Stimulated activated CD4-positive, alpha-beta T cell treated with anti-CD3 and anti-CD28 coated beads, Interleukin-2, amount 100 ng/mL, for 48 hours (primary cell): ENCODE measurements at places on chromosomes 3 and 15.

- DNase-seq, result no peak
Measured at GRCh38 chr3:57019057-57019456, 41.4 kb upstream of the SPATA12 start.

GRCh38 chr3:13024765-13025065, 48.5 kb downstream of the IQSEC1 start:
- no peak for DNase-seq

- no peak for DNase-seq
Measured at GRCh38 chr3:183281126-183281797, 28.2 kb downstream of the B3GNT5 start.

DNA sequence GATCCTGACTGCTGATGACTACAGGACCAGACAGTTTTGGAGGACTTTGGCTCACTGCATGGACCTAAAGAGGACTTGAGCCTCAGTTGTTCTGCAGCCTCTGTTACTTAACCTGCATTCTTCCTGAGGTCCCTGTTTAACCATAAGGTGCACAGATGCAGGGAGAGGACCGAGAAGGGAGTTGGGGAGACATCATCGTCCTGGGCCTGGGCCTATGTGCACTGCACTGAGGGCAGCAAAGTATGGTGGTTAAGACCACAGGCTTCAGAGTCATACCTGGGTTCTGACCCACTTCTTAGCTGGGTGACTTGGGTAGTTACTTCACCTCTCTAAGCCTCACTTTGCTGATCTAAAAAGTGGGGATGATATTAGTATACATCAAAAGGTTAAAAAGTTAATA, 21.9 kb downstream of the KY start:
- DNase-seq, result no peak

DNA sequence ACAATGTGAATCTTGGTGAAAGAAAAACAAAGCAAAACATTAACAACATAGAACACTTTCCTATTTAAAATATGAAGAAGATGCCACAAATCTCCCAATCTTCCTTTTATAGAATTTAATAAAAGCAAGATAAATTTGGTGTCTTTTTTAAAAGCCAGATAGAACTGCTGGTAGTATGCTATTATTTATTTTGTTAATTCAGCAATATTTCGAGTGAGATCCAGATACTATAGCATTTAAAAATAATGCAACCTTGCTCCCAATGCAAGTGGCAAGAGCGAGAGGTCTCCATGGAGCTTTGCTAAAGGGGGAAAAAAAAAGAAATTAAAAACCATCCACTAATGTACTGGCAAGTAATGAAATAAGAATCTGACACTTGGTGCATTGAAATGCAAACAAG, 121.8 kb downstream of the IL20RB start:
- no peak for DNase-seq

- no peak for DNase-seq
Measured at GRCh38 chr3:161187046-161187445, 34.1 kb upstream of the NMD3 start.

DNA sequence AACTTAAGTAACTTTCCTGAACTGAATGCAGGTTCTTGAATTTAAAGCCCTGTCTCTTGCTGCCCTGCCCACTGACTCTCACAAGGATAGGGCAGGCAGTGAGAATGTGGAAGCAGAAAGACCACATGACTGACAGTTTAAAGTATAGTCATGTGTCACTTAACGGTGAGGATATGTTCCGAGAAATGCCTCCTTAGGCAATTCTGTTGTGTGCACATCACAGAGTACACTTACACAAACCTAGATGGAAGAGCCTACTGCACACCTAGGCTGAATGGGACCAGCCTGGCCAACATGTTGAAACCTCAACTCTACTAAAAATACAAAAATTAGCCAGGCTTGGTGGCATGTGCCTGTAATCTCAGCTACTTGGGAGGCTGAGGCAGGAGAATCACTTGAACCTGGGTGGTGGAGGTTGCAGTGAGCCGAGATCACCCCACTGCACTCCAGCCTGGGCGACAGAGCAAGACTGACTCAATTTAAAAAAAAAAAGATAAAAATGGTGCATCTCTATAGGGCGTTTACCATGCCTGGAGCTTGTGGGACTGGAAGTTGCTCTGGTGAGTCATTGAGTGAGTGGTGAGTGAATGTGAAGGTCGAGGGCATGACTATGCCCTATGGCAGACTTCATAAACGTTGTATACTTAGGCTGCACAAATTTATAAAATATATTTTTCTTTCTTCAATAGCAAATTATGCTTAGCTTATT, 18.9 kb upstream of the COPG1 start:
- DNase-seq, result no peak
